ENCODE measurements at places on chromosomes 2 and 18. TPM values are rescaled to one million over a fixed set of nuclear protein-coding genes. Genes with fewer than 3 reads are reported as not detected.

The RBKS gene
- 6.8 TPM for total RNA-seq

The CABYR gene
- 32.4 TPM for total RNA-seq

The MYL12B gene
- 383 TPM for total RNA-seq

The SCTR gene
- not detected for total RNA-seq

The WDR75 gene
- 27.5 TPM for total RNA-seq

The SGPP2 gene
- total RNA-seq, result 0.57 TPM

The STON1 gene
- 1.7 TPM for total RNA-seq

The DAW1 gene
- total RNA-seq, result 1.8 TPM

The CFAP221 gene
- total RNA-seq, result not detected

Data from PC-9 (cell line).